LoVo (cell line): ENCODE measurements at places on chromosomes 5 and 9.

- DNase-seq: no peak
Measured at GRCh38 chr9:119938871-119939270, 569.6 kb upstream of the BRINP1 start.

DNA sequence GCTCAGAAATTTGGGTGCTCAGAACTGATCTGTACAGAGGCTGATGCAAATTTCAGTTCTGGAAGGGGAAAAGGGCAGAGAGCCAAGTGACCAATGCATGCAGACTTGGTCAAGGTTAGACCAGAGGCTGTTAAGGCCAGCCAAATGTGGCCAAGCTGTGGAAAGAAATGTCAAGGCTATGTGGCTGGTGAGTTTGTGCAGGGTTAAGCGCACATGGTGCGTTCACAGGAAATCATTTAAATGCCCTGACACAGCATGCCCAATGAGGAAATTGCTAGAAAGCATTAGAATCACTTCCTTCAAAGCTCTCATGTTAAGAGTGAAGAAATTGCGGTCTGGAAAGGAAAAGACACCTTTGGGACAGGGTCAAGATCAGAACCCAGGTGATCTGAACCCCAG is 58.0 kb downstream of the PTPN3 start:
- no peak for DNase-seq

GRCh38 chr9:86202338-86202882 is 57.0 kb downstream of the C9orf153 start:
- DNase-seq: peak; percentile 72

DNA sequence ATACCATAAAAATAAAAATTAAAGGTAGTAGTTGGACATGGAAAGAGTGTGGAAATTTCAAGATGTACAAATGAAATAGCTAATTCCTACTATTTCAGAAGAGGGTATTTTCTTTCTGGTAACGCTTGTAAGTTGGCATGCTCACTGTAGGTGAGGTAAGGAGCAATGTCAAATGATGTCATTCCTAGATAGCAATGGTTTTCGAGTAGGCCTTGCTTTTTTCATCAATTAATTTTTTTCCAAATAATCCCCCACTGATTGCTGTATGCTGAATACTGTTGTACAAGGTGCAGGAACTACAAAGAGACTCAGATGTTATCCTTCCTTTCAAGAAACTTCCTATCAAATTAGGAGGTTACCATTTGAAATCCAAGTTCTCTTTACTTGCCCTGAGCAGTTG is 928 bp upstream of the SELENOP start:
- no peak for DNase-seq

- DNase-seq: no peak
Measured at GRCh38 chr5:74517700-74518099, 122.8 kb downstream of the ENC1 start.

GRCh38 chr9:138076650-138077009 is 199.0 kb downstream of the CACNA1B start:
- DNase-seq: no peak

GRCh38 chr5:35477911-35478310 is 139.8 kb upstream of the SPEF2 start:
- DNase-seq: no peak

DNA sequence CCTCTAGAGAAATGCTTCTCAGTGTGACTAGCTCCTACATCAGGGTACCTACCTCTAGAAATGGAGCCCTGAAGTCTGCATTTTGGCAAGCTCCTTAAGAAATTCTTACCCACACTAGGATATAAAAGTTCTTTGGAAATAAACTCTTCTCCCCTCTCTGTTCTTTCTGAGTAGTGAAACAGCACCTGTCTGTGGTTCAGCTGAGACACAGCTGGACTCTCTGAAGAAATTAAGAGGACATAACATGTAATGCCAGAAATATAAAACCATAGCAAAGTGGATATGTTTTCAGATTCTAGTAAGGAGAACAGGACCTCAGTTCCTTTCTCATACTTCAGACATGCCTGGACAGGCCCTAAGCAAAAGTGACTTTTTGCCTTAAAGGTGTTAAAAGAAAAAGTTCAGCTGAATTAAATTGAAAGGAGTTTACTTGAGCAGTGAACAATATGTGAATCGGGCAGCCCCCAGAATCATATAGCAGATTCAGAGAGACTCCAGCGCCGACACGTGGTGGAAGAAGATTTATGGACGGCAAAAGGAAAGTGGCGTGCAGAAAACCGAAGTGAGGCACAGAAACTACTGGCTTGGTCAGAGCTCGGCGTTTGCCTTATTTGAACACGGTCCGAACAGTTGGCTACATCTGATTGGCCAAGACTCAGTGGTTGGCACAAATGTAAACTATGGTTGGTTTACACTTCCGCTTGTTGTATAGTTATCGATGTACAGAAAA is 64.5 kb downstream of the PRKACG start:
- DNase-seq: no peak

DNA sequence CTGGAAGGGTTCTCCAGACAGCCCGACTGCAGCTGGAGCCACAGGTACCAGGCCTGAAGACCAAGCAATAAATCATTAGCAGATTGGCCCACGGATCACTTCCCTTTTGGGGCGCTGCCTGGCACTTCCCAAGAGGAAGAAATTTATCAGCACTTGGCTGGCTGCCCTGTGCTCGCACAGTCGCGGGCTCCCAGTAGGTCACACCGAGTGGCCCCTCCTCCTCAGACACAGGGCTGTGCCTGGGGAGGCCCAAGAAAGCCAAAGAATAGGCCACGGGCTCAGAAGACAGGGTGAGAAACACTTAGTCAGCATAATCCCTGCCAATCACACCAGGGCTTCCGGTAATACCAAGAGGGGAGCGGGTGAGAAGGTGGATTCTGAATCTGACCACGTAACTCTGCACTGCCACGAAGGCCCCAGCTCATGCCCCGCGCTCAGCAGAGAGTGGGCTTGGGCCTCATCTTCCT is 115.7 kb upstream of the MSX2 start:
- DNase-seq: peak; percentile 38

DNA sequence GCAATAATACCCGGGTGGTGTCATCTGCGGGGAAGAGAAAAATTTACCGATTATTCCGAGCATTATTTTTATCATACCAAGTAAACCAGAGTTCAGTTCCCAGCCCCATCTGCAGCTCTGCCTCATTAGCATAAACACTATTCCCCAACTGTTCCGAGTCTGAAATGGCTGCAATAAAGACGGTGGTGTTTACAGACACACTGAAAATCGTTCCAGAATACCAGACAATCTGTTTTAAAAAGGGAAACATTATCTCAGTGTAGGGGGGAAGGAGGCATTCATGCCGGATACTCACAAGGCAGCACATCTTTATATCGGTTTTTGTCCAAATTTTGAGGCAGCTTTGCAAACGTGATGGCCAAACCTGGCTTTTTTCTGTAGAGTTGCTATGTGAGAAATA is 70.3 kb upstream of the EPB41L4B start:
- no peak for DNase-seq

DNA sequence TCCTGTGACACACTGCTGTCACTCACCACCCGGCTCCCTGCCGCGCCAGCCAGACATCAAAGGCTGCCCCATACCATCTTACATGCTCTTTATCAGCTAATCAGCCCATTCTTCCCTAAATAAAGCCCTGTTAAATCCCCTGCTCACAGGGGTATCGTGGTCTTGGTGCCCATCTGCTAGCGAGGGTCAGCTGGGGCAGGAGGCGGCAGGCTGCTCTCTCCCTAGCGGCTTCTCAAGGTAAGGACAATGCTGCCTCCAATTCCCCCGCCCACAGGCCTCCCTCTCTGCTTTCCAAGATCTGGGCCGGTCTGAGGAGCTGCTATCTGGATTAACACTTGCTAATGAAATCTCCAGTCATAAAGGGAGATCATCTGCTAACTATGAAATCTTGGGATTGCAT is 26.8 kb downstream of the BARHL1 start:
- DNase-seq: no peak

- DNase-seq: no peak
Measured at GRCh38 chr5:53820802-53821171, 260.3 kb downstream of the NDUFS4 start.

DNA sequence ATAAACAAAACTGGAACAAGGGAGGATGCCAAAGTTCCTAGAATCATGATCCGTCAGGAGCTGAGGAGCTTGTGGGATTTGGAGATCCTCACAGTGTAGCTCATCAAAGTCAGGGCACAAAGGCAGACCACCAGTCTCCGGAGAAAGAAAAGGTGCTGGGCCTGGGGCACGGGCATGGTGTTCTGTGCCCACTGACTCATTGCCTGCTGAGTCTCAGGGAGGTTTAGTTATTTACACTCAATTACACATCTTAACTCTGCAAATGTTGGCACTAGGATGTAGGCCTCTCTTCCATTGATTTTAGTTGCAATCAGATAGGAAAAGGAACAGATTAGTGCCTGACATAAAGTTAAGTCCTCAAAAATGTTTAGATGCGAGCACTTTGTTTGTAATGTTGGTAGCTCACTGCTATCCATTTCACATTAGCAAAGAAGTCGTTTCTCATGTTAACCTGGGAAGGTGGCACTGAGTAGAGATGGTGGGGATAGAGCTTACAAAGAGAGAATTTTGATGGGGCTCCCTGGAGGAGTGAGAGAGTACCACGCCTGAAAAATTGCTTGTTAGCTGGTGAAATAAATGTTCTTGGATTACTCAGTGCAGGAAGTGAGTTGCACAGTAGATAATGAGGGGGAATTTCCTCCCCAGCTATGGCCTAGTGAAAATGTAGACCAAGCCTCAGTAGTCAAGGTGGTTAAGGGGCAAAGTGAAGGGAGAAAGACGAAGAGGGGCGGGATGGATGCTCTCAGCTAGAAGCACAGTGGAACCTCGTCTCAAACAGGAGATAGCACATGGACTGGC is 109.5 kb upstream of the CD180 start:
- no peak for DNase-seq

DNA sequence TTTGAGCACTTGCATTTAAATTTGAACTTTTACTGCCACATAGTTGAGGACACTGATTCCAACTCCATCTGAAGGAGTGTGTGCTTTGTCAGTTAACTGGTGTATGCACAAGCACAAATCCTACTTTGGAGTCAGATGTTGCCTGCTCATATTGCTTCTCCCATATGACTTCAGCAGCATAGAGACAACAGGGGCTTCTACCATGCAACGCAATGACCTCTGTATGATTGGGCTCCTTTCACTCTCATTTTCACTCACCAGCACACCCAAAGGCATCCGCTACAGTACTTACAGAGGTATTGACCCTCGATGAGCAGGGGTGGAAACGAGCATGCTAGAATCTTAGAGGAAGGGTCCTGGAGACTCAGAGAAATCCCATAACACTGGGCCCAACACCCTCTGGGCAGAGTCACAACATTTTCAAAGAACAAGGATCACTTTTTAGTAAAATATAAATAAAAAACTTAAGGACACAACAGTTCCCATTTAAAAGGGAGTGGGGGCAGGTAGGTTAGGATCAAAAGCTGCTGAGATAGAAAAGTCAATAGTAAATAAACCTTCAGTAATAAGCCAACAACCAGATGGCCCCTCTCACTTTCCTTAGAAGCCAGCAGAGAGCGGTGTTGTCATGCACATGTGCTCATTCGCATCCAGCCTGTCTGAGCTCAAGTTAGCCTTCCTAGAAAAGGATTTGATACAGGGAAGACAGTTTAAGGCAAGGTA is 203.8 kb downstream of the SNCAIP start:
- peak; percentile 48 for DNase-seq

- no peak for DNase-seq
Measured at GRCh38 chr9:14310311-14310710, 3.6 kb downstream of the NFIB start.

DNA sequence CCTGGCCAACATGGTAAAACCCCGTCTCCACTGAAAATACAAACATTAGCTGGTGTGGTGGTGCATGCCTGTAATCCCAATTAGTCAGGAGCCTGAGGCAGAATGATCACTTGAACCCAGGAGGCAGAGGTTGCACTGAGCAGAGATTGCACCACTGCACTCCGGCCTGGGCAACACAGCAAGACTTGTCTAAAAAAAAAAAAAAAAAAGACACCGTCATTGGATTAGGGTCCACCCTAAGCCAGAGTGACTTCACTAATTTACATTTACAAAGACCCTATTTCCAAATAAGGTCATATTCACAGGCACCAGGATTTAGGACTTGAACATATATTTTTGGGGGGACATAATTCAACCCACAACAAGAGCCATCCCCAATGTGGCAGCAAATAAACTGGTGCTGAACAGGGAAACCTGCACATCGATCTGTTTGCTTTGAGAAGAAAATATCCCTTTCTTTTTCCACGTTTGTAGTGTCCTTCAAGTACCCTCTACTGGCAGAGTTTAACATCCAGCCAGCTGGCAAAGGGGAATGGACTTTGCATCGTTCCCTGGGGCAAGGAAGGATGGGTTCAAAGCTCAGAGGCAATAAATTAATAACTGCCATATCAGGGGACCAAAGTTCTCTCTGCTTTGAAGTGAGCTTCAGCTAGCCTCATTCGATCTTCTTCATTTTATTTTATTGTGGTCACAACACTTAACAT is 3.7 kb upstream of the DNAJC25 start:
- peak; percentile 78 for DNase-seq

- no peak for DNase-seq
Measured at GRCh38 chr5:137960141-137960540, 70.9 kb downstream of the PKD2L2 start.

- DNase-seq: no peak
Measured at GRCh38 chr5:91178461-91178860, 204.7 kb downstream of the ARRDC3 start.

GRCh38 chr5:131672776-131673175 is 37.7 kb upstream of the RAPGEF6 start:
- DNase-seq: no peak

DNA sequence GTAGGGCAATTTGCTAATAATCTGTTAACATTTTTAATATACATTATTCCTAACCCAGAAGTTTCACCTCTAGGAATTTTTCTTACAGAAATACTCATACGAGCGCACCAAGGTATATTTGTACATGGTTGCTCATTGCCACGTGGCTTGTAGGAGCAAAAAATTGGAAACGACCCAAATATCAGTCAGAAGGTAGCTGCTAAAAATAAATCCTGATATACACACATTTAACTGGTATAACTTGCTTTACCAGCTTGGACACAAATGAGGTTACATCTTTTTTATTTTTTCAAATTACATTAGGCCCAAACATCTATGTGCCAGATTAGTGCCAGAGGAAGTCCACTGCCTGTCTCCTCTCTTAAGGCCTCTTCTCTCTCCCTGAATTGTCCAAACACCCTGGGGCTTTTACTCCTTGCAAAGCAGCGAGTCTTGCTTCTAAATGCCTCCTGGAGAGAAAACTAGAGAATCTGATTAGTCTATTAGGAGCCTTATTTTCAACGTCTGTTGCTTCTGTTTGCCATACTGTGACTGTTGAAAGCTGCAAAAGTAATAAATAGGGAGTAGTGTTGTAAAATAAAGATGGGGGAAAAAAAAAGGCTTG is 92.0 kb upstream of the SSBP2 start:
- no peak for DNase-seq

GRCh38 chr5:175309218-175309810 is 134.7 kb downstream of the DRD1 start:
- DNase-seq: no peak

DNA sequence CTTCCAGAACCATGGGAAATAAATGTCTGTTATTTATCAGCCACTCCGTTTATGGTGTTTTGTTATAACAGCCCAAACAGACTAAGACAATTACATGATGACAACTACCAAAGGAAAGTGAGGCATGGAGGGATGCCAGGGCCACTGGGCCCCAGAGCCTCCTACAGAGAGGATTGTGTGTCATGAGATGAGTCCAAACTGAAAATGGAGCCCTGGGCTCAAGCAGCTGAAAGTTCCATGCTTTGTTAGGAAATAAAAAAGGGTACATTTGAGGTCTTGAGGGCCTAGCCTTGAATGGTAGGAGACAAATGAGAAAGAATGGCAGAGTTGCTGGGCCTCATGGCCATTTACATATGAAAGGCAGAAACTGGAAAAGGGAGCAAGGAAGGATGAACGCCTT is 586.5 kb downstream of the CETN3 start:
- DNase-seq: no peak

GRCh38 chr9:2955575-2955974 is 111.7 kb upstream of the PUM3 start:
- DNase-seq: no peak
